ENCODE measurements at places on chromosomes 12 and 14. TPM values are rescaled to one million over a fixed set of nuclear protein-coding genes. Genes with fewer than 3 reads are reported as not detected.

FSCB gene
- total RNA-seq: not detected

CSRP2 gene
- total RNA-seq: not detected

CLMN gene
- 1.5 TPM for total RNA-seq

NOXRED1 gene
- total RNA-seq: 0.58 TPM

ASCL1 gene
- not detected for total RNA-seq

PCED1B gene
- 117 TPM for total RNA-seq

CLEC4C gene
- total RNA-seq: not detected

SMAGP gene
- 3.1 TPM for total RNA-seq

BEGAIN gene
- 1.4 TPM for total RNA-seq

CCDC38 gene
- total RNA-seq: not detected

All from activated naive CD4-positive, alpha-beta T cell treated with anti-CD3 and anti-CD28 coated beads, Interleukin-2, amount 10 ng/mL, durations not matched to agents 5 hours and 36 hours (primary cell).